ENCODE measurements at places on chromosomes 5 and 9.

DNA sequence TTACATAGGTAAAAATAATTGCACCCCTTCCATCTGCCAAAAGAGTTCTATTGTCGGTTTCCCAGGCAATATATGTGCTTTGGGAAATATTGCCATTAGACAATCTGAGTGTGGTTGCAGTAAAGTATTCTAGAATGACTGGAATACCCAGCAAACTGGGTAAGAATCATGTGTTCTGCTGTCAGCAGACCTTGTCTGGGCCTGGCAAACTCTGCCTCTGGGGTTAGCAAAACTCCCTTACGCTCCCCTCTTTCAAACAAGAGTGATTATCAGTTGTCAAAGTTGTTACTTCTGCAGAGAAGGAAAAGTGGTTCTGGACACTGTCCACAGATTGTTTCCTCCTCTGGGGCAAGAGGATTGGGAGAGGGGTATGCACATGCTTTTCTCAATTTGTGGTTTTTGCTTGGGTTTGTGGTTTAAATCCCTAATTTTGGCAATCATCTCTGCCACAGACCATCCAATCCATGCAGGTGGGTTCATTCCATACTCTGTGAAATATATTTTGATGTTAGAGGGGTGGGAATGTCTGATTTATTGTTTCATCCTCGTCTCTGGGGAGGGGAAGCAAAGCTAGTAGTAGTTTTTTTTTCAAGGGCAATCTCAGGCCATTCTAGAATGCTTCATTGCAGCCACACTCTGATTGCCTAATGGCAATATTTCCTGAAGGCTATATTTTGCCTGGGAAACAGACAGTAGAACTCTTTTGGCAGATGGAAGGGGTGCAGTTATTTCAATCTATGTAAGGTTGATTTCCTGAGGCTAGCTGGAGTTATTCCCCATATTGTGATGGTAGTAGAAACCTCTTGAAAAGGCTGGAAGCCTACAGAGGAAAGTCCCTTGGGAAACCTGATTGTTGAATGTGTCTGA lies 24.0 kb upstream of the TNFSF15 start:
- no peak for DNase-seq

GRCh38 chr9:136824496-136825225 lies 16.9 kb downstream of the RABL6 start:
- no peak for DNase-seq

DNA sequence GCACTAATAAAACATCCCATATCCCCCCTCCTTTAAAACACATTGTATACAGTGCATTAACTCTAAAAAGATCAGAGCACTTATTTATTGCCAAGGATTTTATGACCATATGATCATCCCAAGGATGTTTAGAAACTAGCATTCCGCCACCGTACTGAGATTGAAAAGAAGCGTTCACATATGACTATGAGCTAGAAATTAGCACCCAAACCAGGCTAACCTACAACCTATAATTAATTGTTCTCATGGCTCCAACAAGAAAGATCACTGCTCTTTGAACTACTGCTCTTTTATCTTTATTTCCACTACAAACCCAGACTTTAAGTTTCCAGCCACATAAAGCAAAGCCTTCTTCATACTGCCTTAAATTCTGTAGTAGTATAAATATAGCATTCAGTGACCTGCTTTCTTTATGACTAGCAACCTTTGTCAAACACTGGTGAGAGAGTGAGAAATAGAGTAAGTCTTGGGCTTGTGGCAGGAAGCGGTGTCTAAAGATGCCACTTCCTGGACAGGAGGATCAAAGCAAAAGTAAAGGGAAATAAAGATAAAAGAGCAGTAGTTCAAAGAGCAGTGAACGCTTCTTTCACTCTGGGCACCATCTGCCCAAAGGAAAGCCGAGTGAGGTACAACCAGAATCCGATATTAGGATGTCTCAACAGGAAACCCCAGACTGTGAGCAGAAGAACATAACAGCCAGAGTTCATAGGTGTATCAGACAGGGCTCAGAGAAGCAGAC lies 151.1 kb upstream of the ERCC6L2 start:
- DNase-seq, result peak; percentile 23

DNA sequence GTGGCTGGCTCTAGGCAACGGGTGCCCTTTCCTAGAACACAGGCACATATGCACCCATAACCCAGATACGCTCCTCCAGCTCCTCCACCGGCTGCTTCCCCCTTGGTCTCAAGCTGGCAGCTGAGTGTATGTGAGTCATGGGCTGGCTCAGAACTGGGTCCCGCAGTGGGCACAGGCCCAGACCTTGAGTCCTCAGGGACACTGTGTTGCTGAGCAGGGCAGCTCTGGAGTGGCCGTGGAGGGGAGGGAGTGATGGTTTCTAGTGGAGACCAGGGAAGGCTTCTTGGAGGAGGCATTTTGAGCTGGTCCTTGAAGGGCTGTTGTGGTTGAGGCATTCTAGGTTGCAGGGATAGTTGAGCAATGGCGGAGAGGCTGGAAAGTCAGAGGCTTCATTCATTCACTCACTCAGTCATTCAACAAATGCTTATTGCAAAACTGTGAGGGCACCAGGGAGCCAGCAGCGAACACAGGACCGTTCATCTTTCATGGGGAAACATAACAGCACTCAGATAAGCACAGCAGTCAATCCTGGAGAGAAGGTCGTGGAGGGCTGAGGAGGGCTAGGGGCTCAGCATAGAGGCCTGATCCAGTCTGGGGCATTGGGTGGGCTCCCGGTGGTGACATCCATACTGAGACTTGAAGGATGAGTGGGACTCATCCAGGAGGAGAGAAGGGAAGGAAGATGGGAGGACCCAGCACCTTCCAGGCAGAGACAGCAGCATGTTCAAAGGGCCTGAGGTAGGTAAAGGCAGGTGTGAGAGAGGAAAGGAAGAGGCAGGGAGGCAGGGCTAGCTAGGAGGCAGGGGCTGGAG lies 2.4 kb downstream of the BBLN start:
- no peak for DNase-seq

DNA sequence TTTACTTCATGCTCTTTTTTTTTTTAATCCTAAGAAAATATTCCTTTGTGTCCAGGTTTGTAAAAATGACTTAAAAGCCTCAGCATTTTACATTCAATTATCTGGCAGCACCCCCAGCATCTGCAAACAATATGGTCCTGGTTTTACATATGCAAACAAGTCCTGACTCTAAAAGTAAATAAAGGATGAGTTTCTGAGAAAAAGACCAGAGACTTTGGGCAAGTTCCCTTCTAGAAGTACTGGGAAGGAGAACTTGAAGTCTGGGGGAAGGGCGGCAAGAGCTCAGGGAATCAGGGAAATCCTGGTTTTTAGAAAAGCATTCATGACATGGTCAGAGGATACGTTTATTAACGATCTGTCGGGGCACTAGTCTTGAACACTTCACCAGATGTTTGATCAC lies 25.8 kb downstream of the COL23A1 start:
- DNase-seq, result no peak

GRCh38 chr9:28289746-28290145 lies 716.5 kb upstream of the C9orf72 start:
- no peak for DNase-seq

- no peak for DNase-seq
Measured at GRCh38 chr5:118647587-118647986, 340.8 kb downstream of the DTWD2 start.

DNA sequence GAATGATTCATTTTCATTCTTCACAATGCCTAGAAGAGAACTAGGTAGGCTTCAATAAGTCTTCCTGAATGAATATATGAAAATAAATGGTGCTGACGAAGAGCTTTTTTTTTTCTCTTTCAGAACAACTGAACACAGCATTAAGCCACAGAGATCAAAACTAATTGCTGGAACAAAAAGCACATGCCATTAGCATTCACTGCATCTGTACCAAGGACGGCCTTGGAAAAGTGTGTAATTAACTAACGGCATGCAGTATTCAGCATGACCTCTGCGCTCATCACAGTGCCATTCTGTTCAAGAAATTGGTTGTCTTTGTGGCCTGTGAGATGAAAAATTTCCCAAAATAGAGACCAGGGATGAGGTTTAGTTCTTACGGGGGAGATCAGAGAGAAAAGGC lies 99.3 kb downstream of the NUDT12 start:
- DNase-seq, result no peak

DNA sequence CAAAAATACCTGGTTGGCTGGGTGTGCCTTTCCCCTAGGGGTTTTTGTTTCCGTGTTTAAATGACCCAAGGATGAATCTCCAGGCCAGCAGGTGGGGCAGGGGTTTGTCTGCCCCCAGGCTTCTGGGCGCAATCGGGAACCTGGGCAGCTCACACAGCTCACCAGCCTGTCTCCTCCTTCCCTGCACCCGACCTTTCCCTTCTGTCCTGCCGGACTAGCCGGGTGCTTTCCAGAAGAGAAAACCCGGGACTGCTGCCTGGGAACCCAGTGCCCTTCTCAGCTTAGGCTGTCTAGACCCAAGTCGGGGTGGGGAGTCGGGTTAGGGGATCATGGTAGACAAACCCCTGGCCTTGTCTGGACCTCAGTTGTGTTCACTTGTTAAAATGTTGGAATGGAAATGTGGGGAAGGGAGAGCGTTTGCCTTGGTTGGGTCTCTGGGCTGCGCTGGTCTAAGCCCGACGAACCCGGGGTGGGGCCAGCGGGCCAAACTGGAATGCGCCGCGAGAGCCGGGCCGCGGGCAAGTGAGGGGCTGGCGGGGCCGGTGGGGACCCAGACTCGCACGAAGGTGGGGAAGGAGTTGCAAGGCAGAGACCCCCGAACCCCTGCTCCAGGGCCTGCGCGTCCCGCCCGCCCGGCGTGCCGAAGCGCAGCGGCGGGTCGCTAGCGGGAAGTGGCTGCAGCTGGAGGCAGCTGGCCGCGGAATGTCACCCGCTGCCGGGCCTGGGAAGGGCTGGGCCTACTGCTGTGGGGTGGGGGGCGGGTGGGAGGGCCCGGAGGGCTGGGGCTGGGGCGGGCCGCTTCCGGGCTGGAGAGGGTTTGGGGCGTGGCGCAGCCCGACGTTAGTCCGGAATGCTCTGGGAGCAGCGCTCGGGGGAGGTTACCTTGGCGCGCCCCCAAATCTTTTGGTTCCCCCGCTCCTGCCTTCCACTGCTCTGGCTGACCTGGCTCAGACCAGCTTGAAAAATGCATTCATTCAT lies 84.6 kb downstream of the DAB2IP start:
- DNase-seq, result no peak

- DNase-seq, result no peak
Measured at GRCh38 chr9:91809581-91810285, 140.3 kb downstream of the ROR2 start.

DNA sequence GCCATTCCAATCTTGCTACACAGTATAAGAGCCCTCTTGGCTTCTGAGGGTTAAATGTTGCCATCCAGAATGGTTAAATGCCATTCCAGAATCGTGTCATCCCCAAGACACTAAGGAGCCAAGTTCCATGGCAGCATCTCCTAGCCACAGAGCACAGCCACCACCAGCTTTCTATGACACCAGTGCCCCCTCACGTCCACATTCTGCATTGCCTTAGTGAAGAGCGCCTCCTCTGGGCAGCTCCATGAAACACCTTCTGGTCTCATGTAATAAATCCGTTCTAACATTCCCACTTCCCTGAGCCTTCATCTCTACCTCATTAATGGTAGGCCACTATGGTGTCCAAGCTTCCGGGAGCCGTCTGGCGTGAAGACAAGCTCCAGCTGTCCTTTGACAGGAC lies 12.4 kb downstream of the CBY3 start:
- peak; percentile 8 for DNase-seq

GRCh38 chr9:99244344-99245260 lies 22.5 kb downstream of the SEC61B start:
- DNase-seq, result no peak

DNA sequence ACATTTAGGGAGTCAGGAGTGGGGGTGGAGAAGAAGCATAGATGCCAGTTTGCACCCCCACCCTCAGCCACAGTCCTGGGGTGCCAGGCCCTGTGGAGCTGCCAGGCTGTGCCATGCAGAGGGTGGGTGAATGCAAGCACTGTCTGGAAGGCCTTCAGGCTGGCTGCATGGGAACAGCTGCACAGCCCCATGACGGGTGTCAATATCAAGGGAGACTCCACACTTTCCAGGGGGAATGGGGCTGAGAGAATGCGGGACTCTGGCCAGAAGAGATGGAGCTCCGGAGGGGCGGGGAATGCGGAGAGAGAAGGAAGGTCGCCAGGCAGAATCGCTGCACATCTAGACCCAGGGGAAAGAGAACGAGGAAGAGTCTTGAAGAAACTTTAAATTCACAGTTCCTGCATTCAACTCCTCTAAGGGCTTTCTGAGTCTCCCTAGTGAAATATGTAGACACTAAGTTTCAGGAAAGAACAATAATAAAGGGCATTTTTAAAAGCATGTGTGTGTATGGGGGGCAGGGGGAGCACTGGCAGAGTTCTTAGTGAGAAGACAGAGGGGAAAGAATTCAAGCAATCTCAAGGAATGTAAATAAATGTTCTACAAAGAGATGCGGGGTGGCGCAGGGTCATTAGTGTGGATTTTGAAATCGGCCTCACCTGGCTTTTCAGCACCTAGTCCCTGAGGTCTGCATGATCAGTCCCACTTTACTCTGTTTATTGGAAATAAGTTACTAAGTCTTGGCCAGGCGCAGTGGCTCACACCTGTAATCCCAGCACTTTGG lies 59.1 kb downstream of the BOD1 start:
- no peak for DNase-seq

DNA sequence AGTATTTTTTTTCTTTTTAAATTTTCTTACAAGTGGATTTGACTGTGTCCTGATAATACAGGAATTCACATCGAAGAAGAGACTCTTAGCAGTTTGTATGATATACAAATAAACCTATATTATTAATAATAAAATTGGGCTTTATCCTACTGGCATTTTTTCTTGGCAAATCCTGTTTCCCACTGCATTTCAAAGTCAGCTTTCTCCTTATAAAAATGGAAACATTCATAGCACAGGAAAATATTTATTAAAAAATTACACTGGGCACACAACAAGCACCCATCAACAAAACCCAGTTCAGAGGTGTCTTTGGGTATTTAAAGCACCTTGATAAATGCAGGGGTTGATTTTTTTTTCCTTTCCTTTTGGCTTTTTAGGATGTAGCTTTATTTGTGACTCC lies 200.9 kb downstream of the MEF2C start:
- no peak for DNase-seq

GRCh38 chr5:88380332-88380731 lies 111.7 kb upstream of the TMEM161B start:
- no peak for DNase-seq

DNA sequence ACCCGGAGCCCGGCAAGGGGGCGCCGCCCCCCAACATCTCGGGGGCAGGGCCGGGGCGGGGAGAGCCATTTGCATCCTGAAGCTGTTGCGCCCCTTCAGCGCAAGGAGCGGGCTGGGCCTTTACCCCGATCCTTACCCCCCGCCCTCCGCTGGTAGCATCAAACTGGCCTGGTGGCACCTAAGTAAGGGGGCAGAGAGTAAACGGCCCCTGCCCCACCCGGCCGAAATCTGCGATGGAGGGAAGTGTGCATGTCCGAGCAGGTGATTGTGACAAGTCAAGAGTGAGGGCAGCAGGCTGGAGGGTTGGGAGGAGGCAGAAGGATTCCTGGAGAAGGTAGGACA lies 101.2 kb downstream of the ESM1 start:
- no peak for DNase-seq

DNA sequence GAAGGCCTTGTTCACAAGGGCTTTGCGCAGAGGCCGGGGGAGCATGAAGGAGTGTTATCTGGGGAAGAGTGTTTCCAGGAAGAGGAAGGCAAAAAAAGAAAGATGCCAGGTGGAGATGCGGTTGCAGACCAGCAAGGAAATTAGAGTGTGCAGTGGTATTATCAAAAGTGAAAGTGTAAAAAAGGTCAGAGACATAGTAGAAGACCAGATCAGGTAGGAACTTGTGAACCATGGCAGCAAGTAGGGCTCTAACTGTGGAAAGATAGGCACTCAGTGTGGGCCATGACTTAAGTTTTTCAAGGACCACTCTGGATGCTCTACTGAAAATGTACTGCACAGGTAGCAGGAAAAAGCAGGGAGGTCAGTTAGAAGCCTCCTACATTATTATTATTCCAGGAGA lies 90.1 kb upstream of the SPOCK1 start:
- DNase-seq, result no peak

GRCh38 chr5:68273717-68274409 lies 58.3 kb downstream of the PIK3R1 start:
- DNase-seq, result no peak
